ENCODE measurements at places on chromosomes 7 and 10.
A peak's percentile ranks its signal among the peaks of the same experiment; 100 is the strongest.

- no peak for DNase-seq
Measured at GRCh38 chr10:28432210-28432676, 100.7 kb upstream of the WAC start.

GRCh38 chr7:70631718-70632117 lies 500.2 kb upstream of the GALNT17 start:
- no peak for DNase-seq

DNA sequence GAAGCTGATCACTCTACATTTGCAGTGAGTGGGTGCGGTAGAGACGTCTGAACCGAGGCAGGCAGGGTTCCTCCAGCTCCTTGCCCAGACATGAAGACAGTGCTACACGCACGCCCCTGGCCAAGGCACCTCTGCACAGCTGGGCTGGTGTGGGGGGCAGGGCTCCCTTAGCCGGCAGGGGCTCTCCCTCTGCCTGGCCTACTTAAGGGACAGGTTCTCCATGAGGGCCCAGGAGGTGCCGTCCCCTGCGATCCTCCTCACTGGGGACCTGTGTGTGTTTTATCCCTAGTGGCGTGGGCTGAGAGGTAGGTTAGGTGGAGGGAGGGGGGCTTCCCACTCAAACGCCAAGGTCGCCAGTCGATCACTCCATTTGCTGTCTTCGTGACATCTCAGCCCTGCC lies 35.3 kb downstream of the IL15RA start:
- DNase-seq: no peak

GRCh38 chr7:95028683-95029082 lies 121.3 kb downstream of the PPP1R9A start:
- DNase-seq: no peak

- DNase-seq: no peak
Measured at GRCh38 chr7:157111311-157111710, 27.4 kb upstream of the UBE3C start.

- DNase-seq: no peak
Measured at GRCh38 chr10:124474514-124475070, 13.0 kb downstream of the LHPP start.

GRCh38 chr10:6516281-6516928 lies 63.7 kb downstream of the PRKCQ start:
- DNase-seq: no peak

DNA sequence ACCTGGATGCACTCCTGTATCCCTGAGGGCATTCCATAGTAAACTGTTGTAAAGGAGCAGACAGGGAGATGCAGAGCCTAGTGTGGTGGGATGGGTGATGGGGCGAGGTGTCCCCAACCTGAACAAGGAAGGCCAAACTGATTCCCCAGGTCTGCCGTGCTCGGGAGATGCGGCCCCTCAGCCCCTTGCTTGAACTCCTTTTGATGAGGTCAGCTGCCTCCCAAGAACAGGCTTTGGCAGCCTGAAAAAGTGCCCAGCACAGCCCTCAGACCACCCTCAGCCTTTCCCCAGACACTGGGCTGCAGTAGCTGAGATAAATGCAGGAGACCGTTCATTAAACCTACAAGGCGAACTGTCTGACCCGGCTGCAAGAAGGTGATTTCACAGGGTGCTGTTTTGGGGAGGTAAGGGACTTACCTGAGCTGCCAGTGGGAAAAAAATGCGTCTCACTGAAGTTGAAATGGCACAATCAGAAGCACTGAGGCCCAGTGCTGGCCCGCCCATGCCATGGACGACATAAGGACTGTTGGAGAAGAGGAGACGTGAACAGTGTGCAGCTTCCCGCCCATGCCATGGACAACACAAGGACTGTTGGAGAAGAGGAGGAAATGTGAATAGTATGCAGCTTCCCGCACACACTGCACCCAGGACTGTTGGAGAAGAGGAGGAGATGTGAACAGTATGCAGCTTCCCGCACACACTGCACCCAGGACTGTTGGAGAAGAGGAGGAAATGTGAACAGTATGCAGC lies 148.4 kb upstream of the FAM20C start:
- peak; percentile 11 for DNase-seq

- no peak for DNase-seq
Measured at GRCh38 chr10:53356616-53357349, 584.2 kb upstream of the MBL2 start.

- DNase-seq: no peak
Measured at GRCh38 chr7:89809291-89809690, 345.0 kb upstream of the STEAP1 start.

DNA sequence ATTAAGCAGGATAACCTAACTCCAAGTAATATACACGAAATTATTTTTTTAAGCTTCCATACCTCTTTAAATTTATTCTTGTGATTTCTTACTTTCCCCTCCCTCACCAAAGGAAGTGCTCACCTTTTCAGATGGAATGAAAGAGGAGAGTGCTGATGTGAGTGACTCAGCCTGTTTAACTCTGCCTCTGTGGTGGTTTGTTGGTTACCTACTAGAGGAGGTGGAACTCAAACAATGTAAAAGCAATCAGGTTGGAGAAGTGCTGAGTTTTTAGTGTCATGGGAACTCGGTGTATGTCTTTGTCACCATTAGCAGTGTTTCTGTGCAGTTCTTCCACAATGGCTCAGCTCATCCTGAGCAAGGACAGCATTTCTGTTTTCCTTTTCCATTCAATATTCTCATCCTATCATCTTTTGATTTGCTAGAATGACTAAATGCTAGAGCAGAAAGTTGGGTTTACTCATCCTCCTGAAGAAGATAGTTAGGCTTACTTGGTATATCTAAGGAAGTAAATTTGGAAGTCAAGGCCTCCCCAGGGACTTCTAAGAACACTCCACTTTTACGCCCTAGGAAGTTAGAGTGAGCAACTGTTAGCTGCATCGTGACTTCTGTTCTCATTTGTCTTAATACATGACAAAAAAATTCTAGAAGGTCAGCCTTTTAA lies 6.0 kb downstream of the ADD3 start:
- DNase-seq: no peak

Data from stimulated activated CD4-positive, alpha-beta T cell treated with anti-CD3 and anti-CD28 coated beads, Interleukin-2, amount 100 ng/mL, for 24 hours (primary cell).